ENCODE measurements at places on chromosomes 3 and 15.

- no peak for DNase-seq
Observed at GRCh38 chr3:28674212-28674611, 325.6 kb upstream of the AZI2 start.

DNA sequence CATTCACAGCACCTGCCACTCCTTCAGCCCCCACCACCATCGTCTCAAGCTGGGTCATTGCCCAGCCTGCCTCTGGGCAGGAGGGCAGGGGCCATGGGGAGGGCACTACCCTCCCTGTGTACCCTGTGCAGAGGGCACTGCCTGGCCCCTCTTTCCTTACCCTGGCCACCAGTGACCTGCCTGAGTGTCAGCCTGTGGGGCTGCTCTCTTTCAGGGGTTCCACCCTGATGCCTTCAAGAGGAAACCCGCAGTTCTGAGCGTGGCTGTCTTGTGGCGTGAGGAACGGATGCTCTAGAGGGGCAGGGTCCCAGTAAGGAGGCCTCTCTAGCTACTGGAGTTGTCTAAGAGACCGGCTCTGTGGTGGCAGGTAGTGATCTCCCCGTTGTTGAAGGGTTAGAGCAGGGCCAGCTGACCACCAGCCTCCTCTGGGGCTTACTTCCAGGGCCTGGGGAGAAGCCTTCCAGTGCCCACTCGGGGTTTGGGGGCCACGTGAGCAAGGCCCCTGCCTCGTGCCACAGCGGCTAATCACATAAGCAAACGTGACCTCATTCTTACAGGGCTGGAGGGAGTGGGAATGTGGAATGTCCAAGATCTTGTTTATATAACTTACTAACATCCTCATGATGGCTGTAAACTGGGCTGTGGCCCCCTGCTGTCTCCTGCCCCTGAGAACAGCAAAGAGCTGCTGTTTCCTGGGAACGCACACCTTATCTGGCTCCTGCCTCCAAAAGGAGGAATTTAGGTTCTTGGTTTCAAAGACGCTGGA, 31.4 kb upstream of the SEC13 start:
- no peak for DNase-seq

- DNase-seq: no peak
Observed at GRCh38 chr15:57495041-57495440, 96.7 kb upstream of the MYZAP start.

DNA sequence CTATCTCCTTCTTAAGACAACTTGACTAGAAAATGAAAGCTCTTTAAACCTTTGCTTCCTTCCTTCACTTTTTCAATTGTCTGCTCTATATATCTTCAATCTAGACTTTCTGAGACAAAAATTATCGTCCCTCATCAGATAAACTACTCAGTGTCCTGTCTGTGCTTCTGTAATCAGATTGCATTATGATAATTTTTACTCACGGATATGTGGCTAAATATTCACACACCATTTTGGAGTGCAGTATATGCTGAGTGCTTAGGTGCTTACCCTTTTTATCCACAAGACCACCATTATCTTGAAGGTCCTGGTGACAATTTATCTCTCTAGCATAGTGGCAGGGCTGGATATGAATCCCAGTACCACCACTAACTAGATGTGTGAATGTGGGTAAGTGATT, 1012.3 kb downstream of the TUSC7 start:
- DNase-seq: no peak

- no peak for DNase-seq
Observed at GRCh38 chr3:11570251-11570650, 73.5 kb downstream of the VGLL4 start.

DNA sequence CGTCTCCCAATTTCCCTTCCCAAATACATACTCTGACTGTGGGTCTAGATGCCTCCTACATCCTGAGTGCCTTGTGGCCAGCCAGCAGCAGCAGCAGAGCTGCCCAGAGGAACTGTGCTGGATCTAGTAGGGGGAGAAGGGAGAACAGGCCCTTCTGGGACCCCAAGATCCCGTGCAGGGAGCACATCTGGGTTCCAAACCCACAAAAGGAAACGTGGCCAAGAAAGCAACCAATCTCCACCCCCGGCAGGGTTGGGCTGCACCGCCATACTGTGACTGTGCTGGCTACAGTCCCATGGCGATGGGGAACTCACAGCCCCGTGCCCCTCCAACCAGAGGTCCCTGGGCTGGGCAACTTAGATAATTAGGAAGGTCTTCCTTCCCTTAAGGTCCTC, 86.3 kb downstream of the PPCDC start:
- no peak for DNase-seq

DNA sequence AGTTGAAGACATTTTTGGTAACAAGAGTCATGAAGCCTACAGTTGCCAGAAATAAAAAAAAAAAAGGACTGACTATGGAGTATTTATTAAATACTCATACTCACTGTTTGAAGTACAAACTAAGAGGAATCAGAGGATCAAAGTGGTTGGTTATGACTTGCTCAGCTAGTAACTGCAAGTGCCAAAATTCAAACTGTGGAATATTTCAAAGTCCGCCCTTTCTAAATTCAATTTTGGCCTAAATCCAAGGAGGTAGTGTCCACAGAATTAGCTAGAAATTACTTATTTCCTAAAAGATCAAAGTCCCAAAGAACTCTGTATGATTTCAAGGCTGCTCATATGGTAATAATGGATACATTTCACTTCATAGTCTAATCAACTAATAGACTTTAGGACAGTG, 274.5 kb downstream of the ZBTB20 start:
- no peak for DNase-seq

DNA sequence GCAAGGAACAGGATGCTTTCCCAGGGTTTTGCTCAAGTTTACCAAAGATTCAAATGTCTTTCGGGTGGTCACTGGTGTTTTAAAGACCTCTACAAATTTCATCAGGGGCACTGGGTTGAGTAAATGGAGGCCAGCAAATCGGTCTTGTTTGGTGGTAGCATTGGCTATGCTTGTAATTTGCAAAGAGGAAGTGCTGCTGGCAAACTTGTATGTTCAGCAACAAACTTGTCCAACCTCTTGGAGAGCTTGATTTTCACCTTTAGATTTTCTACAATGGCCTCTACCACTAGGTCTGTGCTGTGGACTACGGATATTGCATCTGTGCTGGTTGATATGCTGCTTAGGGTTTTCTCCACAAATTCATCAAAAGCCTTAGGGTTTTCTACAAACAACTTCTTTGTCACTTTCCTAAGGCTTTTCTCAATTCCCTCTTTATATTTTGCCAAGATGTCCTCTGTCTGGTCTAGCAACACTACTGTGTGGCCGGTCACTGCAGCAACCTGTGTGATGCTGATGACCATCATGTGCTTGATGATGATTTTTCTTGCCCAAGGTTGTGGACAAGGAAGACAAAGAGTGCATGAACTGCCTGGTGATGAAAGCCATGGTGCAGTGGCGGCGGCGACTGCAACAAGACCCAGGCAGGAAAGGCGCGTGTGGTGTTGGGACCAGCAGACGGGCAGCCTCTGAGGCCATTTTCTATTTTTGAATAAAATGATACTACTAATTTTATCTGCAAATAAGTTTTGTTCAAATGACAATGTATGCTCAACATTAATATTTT, 50.8 kb downstream of the RFX7 start:
- DNase-seq: no peak

GRCh38 chr3:143122089-143122430, 2.5 kb downstream of the CHST2 start:
- no peak for DNase-seq

GRCh38 chr3:62638316-62638715, 236.9 kb downstream of the CADPS start:
- no peak for DNase-seq

DNA sequence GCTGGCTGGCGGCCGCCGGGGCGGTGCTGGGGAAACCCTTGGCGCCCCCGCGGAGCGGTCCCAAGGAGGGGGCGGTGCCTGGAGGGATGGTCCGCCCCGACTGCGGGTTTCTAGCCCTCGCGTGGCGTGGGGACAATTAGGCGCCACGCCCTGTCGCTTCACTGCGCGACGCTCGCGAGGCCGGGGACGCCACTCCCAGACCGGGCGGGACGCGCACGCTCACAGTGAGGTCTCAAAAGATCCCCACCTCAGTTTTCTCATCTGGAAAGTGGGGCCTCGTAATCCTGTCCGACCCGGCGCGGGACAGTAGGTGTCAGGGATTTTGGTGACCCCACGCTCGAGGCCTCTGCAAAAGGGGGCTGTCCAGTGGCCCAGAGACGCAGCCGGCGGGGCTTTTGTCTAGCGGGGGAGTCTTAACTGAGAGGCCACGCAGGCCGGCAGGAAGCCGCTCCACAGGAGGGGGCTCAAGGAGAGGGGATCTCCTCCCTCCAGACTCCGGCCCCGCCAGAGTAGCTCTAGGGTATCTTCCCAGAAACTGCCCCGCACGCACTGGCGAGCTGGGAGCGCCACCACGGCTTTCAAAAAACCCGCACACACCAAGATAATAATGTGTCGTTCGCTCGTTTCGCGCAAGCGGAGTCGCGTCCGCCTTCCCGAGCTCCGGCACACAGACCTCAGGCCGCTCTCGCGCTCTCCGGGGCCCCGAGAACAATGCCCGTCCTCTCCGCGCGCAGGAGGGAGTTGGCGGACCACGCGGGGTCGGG, 710 bp upstream of the CLK3 start:
- DNase-seq: peak; percentile 91

DNA sequence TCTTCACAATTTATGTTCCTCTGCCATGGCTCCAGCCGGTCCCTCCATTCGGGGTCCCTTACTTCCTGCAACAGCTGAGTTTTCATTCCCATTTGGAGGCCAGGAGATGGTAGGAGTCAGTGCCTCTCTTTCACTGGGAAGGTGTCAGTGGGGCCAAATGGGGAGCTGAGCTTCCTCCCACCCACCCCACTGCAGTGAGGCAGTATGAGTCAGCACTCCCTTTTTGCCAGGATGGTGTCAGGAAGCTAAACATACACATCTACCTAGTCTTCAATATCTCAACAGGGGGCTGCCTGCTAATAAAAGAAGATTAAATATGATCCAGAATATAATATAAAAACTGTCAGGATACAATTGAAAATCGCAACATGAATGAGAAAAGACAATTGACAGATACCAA, 12.7 kb upstream of the ACTC1 start:
- no peak for DNase-seq

DNA sequence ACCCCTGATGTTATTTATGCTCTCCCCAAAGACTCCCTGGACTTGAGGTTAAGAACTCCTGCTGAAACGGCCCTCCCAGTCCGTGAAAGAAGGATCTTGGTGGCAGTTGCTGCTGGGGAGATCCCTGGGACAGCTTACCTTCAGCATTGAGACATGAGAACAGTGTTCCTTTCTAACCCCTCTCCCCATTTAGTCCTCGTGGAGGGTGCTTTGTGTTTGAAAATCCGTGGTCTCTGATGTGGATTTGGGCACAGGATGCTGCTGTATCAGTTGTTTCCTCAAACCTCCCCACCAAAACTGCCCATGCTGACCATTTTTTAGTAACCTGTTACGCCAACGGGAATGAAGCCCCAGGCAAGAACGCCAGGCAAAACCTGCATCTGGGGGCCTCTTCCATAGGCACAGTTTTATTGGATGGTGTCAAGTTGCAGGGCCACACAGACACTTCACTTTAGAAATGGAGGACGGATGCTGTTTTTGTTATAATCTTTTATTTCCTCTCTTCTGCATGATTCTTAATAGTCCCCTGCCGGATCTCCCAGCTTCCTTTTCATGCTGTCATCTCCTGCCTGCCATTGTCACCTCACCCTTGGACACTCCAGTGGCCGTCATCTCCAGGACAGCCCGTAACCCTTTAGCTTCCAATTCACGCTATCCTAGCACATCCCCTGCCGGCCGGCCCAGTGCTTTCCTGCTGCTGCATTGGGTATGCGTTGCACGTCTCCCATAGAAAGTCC, 31.7 kb upstream of the CEMIP start:
- no peak for DNase-seq

GRCh38 chr3:112767177-112767576, 79.5 kb downstream of the CD200R1L start:
- no peak for DNase-seq

GRCh38 chr3:81301230-81301629, 460.2 kb downstream of the GBE1 start:
- DNase-seq: no peak

GRCh38 chr3:6516143-6516542, 344.8 kb upstream of the GRM7 start:
- DNase-seq: no peak

- no peak for DNase-seq
Observed at GRCh38 chr15:45355860-45356259, 22.5 kb downstream of the GATM start.

DNA sequence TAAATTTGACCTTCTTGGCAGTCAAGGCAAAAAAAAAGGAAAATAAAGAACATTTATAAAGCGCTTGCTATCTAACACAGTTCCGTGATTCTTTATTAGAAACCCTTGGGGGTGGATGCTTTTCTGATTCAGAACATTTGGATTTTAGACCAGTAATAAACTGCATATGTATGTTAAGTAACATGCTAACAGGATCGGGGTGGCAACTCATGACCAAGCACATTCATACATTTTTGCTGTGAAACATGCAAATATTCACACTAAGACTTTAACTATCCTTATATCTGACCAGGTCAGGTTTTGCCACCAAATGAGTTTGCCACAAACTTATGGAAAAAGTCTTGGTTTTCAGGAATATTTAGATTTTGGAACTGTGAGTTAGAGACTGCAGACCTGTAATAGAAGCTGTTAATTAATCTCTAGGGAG, 30.4 kb upstream of the KLF13 start:
- no peak for DNase-seq

- no peak for DNase-seq
Observed at GRCh38 chr15:84844964-84845363, 27.8 kb downstream of the ALPK3 start.

DNA sequence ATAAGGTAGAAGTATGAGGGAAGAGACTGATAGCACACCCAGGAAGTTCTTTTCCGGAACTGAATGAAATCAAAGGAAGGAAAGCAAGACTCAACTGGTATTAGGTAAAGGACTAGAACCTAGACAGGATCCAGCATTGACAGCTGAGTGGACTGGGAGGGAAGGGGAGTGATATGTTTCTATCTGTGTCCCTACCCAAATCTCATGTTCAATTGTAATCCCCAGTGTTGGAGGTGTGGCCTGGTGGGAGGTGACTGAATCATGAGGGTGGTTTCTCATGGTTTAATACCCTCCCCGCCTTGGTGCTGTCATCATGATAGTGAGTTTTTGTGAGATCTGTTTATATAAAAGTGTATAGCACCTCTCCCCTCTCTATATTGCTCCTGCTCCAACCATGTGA, 415.9 kb upstream of the KCNMB2 start:
- DNase-seq: no peak

- no peak for DNase-seq
Observed at GRCh38 chr3:79125313-79125984, 642.3 kb downstream of the ROBO1 start.

GRCh38 chr3:66481071-66482017, 19.5 kb downstream of the LRIG1 start:
- DNase-seq: no peak

DNA sequence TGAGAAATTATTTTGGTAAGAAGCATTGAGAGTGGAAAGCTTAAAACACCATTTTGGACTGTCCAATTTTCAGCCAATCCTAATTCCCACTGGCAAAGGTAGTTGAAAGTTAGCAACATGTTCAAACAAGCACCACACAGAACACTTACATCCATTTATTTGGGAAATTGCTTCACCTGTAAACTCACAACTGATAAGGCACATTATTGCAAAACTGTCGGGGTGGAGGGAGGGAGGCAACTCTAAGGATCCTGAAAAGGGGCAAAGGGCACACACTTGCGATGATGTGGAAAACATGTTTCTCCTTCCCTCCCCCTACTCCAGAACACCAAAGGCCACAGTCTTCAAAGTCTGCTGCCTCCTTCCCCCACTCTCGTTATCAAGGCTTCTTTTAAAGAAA, 9.4 kb downstream of the TMEM41A start:
- no peak for DNase-seq
